ENCODE measurements at places on chromosomes 5 and 9.
A peak's percentile ranks its signal among the peaks of the same experiment; 100 is the strongest.

GRCh38 chr5:2755076-2755680 lies 3.7 kb upstream of the IRX2 start:
- DNase-seq = no peak

GRCh38 chr5:143207058-143207457 lies 196.4 kb downstream of the NR3C1 start:
- DNase-seq = no peak

DNA sequence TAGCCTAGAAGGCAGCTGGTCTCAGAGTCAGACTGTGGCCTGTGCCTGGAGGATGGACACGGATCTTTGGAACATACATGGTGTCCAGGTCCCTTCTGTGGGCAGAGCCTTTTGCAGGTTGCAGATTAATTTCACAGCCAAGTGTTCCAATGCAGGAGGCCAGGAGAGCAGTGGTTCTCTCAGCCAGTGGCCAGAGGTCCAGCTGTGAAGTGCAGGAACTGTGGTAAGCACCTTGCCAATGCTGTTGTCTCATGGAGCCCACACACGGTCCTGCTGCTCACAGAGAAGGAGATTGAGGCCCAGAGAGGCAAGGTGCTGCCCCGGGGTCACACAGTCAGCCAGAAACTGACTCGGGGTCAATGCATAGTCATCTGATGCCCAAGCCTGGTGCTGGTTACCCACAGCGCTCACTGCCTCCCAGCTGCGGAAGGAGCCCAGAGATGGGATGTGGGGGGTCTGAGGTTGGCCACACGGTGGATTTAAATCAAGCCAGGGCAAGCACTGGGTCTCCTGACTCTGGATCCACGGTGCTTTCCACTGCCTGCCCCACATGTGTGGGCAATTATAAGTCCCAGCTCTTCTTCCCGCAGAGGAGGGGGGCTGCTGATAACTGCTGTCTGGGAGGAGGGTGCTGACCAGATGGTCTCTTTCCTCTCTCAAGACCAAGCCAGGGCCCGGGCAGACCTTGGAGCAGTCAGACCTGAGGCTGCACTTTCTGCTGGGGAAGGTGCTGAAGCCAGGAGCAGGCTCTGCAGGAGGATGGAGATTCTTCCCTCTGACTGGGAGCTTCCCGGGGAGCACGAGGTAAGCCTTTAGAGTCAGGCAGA lies 2.8 kb downstream of the PDGFRB start:
- no peak for DNase-seq

DNA sequence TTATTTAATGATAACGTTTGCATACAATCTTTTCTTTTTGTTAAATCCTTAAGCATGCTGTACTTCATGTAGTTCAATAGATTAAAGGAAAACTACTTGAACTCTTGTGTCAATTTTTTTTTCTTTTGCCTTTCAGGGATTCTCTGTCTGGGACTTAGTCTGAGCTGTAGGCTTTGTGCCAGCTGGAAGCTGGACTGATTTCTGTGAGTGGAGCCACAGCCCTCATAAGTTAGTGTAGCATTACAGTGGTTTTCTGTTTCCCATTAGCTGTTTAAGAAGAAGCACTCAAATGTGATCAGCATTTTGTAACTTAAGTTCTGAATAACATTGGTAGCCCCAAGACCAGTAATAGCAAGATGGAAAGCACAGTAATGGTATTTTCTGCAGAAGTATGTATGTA lies 330.6 kb upstream of the MEF2C start:
- no peak for DNase-seq

DNA sequence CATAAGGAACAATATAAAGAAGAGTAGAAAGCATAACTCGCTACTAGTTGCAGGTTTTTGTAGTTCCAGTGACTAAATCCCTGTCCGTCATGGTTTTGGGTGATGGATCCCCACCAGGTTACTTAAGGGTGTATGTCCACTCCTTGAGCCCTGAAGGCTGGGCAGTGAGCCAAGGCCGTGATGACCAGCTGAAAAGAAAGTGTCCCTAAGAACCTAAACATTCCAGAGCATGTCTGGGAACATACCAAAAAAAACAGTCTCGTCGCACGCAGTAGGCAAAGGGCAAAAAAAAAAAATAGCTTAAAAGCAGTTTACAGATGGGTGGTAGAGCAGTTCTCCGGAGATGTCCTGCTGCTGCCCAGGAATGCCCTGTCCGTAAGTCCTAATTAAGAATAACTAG lies 21.4 kb upstream of the SNAPC3 start:
- no peak for DNase-seq

DNA sequence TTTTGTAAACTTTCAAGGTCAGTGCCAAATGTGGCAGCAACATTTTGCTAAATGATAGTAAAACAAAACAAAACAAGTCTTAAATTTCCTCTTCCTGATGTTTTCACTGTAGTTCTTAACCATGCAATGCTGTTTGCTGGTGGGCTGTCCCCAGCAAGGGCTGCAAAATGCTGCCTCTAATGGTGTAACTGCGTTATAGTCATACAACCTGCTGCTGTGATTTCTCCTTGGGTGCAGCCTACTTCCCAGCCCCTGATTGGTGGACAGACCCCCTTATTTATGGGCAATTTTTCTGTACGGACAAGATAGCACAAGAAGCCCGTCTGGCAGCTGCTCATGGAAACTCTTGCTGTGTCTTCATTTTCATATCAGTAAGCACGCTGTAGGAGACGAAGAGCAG lies 26.6 kb upstream of the PIP5K1B start:
- DNase-seq = peak; percentile 1

All from NCI-H1694 treated with DMSO at 0.1 percent for 48 hours (cell line).